Activated CD8-positive, alpha-beta memory T cell treated with anti-CD3 and anti-CD28 coated beads for 1 hour (primary cell): ENCODE measurements at places on chromosomes 1 and 21.

DNA sequence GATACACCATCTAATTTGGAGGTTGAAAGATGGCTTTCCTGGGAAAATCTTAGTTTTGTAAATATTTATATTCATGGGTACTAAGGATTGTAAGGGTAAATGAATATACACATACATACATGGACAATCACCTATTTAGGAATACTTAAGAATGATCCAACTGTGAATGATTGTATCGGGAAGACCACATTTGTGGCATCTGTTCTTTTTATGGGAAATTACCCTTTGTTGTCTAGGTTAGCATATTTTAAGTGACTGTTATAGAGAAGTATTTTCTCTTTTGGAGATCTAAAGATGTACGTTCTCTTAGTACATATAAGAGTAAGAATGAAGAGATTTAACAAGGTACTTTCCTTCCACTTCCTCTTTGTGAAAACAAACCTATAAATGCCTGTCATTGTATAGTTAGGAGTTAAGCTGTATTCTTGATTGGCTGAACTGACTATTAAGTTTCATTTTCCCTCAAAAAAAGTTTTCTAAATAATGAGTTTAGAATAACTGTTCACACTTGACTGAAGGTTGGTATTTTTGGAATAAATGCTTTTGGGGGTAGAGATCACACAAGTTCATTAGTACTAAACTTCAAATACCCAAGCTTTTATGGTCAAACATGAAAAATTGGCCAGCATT, 26.7 kb downstream of the SNX7 start:
- DNase-seq: no peak

DNA sequence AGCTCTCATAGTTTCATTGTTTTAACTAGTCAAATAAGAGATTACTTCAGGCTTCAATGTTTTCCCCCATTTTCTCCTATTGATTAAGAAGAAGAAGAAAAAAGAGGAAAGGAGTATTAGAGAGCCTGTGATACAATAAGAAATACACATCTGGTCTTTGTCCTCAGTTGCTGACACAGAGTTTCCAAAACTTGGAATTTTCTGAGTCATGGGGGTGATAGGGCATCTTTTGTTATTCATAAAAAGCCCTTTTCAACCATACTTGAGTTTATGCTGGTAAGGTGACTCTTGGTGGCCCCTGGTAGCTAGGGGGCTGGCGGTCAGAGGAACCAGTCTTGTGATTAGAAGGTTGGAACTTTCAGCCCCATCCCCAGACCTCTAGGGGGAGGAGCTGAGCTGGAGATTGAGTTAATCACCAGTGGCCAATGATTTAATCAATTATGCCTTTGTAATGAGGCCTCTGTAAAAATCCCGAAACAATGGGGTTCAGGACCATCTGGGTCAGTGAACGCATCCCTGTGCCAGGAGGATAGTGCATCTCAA, 28.9 kb upstream of the KLF18 start:
- DNase-seq: no peak

- DNase-seq: no peak
Measured at GRCh38 chr1:164559342-164560051, 513 bp downstream of the PBX1 start.

- no peak for DNase-seq
Measured at GRCh38 chr1:211822677-211823407, 7.7 kb downstream of the LPGAT1 start.

DNA sequence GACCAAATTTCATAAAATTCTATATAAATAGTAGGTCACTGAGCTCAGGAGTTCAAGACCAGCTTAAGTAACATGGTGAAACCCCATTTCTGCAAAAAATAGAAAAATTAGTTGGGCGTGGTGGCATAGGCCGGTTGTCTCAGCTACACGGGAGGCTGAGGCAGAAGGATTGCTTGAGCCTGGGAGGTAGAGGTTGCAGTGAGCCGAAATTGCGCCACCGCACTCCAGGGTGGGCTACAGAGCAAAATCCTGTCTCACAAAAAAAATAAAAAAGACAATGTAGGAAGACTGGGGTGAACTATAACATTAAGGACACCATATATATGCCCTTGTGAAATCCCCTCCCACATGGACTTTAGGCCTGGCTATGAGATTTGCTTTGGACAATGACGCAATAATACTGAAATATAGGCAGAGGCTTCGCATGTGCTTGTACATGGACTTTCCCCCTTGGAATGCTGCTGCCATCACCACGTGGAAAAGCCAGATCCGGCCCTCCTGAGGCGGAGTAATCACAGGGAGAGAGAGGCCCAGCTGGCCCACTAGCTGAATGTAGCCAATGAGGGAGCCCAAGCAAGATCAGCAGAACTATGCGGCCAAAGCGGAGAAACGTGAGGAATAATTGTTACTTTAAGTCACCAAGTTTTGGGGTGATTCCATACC, 13.1 kb upstream of the USP1 start:
- DNase-seq: no peak

DNA sequence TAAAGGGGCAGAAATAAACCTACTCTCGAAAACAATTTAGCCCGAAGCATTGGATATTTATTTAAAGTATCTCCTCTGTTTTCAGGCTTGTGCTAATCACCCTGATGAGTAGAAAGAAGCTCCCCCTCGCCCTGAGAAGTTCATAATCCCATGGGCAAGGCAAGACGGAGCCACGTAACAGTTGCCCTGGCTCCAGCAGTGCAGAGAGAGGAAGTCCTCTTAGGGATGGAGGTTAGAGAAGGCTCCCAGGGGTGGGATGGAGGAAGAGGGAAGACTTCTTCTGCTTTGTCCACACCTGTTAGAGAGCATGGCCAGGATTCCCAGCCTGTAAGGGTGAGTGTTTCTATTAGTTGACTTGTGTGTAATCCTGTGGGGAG, 3.4 kb upstream of the GPR25 start:
- DNase-seq: no peak
